ENCODE measurements at places on chromosomes 2 and 18.

GRCh38 chr18:39375066-39375465 is 1809.5 kb upstream of the CELF4 start:
- peak; percentile 19 for DNase-seq

- DNase-seq: no peak
Measured at GRCh38 chr2:7766088-7766722, 849.0 kb downstream of the RNF144A start.

- no peak for DNase-seq
Measured at GRCh38 chr2:127968610-127969339, 59.1 kb downstream of the SAP130 start.

GRCh38 chr2:111897924-111898702 is at the start of gene MERTK:
Gene MERTK (plus strand): TSS chr2:111898607. CDS start chr2:111898736, 129 bp downstream.
- no peak for DNase-seq

DNA sequence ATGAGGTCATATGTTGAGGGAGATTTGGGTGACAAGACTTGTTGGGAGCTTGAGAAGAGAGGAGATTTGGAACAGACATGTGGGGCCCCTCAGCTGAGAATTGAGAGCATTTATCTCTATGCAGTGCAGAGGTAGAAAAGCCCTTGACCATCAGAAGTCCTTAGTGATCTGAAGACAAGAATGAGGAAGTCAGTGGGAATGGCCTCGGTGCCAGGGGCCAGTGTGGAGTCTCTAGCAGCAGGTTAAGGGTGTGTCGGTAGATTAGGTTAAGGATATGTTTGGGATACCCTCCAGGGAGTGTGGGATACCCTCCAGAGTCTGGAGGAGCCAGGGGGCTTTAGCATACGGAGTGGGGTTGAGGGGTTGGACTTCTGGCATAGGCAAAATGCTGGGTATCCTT is 41.6 kb downstream of the FBXO48 start:
- DNase-seq: no peak

GRCh38 chr2:70475266-70475665 is 78.4 kb downstream of the TGFA start:
- no peak for DNase-seq

DNA sequence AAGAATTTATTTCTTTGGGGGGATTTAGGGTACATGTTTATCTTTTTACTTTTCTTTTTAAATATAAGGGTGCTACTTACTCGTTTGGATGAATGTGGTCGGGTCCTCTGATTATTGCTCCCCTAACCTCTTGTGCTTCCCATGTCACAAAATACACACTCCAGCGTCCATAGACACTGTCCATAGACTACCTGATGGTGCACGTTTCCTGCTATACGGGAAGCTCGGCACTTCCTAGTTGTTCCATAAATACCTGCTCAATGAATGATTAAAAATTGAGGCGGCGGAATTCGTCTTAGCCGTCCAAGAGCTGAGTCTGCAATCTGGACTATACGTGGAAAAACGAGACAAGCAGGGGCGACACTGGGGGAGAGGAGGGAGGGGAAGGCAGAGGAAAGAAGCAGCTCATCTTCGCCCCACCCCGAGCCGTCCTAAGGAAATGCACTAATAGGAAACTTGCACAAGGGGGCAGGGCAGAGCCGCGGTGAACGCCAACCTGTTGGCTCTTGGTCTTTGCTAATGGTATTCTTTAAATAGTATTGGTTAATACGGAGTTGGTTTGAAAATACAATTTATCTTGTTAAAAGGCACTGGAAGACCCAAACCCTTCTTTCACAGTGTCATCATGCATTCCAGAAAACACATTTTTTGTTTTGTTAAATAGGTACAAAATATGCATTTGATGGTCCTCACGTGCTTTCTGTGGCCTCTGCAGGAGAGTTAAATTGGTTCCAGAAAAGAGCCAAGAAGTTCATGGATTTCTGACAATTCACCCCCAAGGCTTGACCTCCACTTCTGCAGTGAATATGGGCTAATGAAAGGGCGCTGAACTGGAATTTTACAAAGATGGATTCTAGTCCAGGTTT is 73.0 kb upstream of the KCTD1 start:
- no peak for DNase-seq

- DNase-seq: no peak
Measured at GRCh38 chr2:163364736-163365135, 371.1 kb downstream of the FIGN start.

DNA sequence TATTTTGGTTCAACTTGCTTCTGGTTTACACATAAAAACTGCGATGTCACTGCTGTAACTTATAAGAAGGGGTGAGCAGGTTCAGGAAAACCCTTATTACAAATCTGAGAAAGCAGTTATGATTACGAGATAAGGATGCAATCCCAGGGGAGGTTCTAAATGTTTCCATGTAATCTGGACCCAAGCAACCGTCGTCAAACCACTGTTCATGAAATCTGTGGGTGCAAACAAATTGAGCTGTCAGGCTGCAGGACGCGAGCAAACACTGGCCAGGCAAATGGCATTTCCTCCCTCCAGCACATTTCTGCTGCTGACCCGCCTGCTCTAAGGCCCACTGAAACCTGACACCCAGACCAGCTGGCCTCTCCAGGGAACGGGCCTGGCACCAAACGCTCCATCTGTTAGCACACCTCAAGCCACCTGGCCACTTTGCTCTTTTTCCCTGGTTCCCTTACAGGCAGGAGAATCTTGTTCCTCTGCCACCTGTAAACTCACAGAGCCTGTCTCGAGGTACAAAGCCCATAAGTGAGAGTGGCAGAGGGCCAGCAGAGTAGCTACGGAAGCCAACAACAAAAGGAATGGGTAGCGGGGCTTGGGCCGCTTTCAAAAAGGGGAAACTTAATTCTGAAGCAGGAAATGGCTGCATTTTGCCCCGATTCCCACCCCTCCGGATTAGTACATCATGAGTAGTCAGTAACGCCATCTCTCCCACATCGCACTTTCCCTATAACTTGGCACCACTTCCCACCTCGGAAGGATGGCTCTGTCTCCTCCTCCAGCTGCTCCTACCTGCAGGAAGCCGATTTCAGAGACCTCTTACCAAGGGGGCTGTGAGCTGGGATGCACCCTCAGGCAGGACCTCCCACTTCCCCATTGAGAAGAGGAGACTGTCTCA is 26.5 kb downstream of the CRACDL start:
- DNase-seq: no peak

GRCh38 chr18:59505356-59505755 is 146.3 kb upstream of the LMAN1 start:
- DNase-seq: no peak
